Right ventricle myocardium superior (tissue), 1 donor: ENCODE measurements at places on chromosomes 13 and 19.
A peak's percentile ranks its signal among the peaks of the same experiment; 100 is the strongest.

DNA sequence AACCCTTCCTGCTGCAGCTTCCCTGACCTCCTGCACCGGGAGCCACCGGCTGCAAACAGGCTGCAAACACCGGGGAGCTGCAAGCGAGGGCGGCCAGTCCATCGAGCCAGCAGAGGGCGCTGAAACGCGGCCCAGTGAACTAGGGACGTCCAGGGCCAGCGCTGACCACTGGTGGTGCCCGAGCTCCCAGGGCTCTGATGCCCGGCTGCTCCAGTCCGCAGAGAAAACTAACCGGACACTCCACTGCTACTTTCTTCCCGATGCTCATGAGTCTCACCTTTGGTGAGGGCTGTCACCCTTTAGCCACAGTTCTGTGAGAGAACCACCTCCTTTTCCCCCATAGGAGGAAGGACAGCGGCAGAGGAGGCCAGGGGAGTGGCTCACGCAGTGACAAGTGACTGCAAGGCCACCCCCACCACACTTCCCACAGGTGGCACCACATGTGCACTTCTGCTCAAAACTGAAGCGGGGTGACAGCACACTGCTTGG is 82.8 kb upstream of the MTIF3 start:
- peak; percentile 90 for DNase-seq

- DNase-seq, result peak; percentile 48
These were observed 3.5 kb upstream of the SBNO2 start for GRCh38 chr19:1177322-1178114.

GRCh38 chr13:42652642-42653415 is 78.9 kb downstream of the TNFSF11 start:
- no peak for DNase-seq

- DNase-seq, result no peak
These were observed 572 bp downstream of the UGGT2 start for GRCh38 chr13:96052656-96053002.

DNA sequence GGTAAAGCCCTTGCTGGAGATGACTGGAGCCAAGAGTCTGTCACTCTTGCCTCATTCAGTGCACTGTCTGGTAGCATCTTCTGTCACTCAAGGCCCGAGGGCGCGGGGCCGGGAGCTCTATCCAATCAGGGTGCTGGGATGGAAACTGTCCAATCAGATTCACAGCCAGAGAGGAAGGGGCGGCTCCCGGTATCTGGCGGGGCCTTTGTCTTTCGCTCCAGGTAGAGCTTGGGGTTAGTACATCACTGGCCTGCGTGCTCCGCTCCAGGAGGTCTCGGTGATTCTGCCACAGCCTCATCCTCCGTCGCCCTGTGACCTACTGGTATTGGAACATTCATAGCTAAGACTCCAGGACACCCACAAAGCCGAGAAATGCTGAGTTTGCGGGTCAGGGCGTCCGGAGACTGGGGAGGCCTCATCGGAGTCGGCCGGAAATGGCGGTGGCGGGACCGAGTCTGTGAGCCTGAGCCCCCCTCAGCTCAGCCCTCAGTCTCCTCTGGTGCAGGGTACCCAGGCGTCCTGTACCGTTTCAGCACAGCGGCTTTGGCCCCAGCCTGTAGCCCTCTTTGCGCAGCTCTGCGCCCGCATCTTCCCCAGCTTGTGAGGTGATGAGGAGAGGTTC is 20.6 kb upstream of the ZNF430 start:
- DNase-seq, result peak; percentile 89

GRCh38 chr13:83214452-83214851 is 667.8 kb downstream of the SLITRK1 start:
- no peak for DNase-seq
